ENCODE measurements at places on chromosomes 5 and 9.

DNA sequence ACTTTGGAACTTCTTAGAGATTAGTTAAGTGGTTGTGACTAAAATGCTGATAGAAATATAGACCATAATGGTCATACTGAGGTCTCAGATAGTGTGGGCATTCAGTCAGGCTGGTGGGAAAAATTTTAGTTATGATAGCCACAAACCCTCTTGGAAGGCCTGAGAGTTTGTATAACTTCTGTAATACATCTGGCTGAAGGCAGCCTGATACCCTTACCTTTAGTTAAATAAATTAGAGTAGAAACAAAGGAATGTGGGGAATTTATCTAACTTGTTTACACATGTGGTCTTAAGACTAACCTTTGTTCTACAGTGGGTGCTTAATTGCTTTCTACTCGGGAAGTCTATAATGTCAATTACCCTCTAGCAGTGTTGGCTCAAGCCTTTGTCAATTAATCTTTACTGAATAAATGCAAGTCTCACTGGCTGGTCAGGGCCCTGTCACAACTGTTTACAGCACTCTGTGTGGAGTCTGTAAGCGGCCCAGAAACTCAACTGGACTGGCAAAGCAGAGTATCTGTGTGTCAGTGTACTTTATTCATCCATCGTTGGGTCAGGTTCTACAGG, 184.0 kb downstream of the FBXO4 start:
- DNase-seq = no peak

GRCh38 chr9:35669331-35670145, 4.2 kb upstream of the CA9 start:
- no peak for DNase-seq

DNA sequence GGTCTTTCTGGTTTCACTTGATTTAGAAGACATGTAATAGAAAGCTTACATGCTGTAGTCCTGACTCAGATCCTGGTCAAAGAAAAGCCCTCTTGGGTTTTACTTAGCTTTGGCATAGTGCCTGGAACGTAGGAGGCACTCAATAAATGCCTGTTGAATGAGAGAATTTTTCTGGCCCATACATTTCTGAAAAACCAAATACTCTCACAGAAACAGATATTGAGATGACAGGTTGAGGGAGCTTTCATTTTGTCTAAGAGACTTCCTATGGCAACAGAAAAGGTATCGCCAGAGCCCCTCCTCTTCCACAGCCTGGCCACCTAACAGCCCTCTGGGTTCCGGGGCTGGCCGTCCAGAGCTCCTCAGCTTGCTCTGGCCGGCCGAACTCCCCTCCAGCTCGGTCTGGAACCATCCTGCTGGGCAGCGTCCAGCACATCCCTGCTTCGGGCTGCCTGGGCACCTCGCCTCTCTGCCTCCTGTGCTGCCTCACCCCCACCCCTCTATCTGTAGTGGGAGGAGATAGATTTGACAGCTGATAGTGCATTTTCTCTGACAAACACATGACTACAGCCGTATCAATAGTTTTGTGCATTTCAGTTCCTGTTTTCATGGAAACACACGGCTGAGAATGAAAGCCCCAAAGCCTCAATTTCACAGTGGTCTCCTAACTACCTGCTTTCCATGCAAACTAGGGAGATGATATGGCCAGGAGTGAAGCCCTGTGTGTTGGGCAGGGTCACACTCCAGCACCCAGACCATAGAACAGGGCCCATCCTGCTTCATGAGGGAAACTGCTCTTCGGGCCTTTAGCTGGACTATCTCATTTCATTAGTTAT, 1.1 kb downstream of the IL4 start:
- DNase-seq = no peak

DNA sequence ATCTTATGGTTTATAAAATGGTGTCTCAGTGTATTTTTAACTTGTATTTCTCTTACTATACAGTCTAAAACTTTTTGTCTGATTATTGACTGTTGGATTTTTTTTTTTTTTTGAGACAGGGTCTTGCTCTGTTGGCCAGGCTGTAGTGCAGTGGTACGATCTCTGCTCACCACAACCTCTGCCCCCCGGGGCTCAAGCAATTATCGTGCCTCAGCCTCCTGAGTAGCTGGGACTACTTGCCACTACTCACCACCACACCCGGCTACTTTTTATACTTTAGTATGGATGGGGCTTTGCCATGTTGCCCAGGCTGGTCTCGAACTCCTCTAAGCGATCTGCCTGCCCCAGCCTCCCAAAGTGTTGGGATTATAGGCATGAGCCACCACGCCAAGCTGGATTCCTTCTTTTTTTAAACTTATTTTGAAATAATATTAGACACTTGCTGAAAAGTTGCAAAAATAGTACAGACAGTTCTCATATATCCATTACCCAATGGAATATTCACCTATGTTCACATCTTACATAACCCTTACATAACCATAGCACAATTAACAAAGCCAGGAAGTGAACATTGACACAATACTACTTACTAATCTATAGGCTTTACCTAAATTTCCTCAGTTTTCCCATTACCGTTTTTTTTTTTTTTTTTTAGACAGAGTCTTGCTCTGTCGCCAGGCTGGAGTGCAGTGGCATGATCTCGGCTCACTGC, 47.2 kb downstream of the STOM start:
- DNase-seq = no peak

DNA sequence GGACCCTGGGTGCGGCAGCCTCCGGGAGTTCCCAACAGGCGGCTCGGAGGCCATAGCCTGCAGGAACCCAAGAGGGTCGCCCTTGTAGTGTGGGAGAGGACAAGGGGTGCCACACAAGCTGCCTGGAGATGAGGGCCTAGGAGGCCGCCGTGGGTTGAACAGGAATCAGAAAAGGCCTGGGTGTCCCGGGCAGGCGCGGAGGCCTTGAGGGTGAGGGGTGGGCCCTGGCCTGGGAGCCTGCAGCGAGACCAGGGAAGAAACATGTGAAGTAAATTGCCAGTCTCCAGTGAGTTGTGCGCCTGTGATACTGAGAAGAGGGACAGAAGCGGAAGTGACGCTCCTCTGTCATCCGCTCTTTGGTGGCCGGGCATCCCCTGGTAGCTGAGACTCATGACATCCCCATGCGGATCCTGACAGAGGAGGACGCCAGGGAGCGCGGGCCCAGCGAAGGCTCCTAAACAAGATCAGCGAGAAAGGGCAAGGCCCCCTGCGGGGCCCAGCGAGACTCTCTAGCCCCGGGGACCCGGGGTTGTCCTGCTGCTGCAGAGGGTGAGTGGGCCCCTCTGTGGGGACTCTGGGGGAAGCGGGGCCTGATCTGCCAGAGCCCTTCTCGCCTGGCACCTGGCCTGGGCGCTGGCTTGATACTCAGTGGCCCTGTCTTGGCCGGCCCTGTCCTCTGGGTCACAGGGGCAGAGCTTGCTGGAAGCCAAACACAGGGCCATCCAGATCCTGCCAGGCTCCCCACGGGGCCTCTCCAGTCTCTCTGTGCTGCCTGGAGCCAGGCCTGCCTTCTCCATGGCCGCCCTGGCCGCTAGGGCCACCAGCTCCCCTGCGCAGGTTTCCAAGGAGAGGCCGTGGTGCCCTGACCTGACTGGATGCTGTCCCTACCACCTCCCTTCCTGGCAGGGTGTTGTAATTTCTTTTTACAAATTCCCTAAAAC, 788.4 kb downstream of the TLE4 start:
- DNase-seq = no peak
